Activated T-cell treated with anti-CD3 and anti-CD28 coated beads for 1 hour (primary cell): ENCODE measurements at places on chromosomes 13 and 19.

- DNase-seq, result no peak
These were observed 641 bp downstream of the SGTA start for GRCh38 chr19:2782329-2782935.

DNA sequence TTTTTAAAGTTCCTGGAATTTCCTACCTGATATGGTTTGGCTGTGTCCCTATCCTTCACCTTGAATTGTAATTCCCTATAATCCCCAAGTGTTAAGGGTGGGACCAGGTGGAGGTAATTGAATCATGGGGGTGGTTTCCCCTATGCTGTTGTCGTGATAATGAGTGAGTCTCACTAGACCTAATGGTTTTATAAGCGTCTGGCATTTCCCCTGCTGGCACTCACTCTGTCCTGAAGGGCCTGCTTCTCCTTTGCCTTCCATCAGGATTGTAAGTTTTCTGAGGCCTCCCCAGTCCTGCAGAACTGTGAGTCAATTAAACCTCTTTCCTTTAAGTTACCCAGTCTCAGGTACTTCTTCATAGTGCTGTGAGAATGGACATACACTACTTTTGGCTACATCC is 298.7 kb downstream of the HS6ST3 start:
- DNase-seq, result no peak

DNA sequence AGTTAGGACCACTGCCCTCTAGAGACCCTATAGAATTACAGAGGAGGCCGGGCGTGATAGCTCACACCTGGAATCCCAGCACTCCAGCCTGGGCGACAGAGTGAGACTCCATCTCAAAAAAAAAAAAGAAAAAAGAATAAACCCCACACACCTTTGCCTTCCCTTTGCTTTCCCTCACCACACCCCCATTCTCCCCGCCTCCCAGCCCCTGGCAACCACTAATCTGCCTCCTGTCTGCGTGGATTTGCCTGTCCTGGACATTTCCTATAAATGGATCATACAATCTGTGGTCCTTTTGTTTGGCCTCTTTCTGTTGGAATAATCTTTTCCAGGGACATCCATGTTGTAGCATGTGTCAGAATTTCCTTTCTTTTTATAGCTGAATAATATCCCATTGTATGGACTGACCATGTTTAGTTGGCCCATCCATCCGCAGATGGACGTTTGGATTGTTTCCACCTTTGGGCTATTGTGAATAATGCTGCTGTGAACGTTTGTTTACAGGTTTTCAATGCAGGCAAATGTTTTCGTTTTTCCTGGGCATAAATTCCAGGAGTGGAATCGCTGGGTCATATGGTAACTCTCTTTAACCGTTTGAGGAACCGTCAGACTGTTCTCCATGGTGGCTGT is 15.3 kb downstream of the NACC1 start:
- no peak for DNase-seq

DNA sequence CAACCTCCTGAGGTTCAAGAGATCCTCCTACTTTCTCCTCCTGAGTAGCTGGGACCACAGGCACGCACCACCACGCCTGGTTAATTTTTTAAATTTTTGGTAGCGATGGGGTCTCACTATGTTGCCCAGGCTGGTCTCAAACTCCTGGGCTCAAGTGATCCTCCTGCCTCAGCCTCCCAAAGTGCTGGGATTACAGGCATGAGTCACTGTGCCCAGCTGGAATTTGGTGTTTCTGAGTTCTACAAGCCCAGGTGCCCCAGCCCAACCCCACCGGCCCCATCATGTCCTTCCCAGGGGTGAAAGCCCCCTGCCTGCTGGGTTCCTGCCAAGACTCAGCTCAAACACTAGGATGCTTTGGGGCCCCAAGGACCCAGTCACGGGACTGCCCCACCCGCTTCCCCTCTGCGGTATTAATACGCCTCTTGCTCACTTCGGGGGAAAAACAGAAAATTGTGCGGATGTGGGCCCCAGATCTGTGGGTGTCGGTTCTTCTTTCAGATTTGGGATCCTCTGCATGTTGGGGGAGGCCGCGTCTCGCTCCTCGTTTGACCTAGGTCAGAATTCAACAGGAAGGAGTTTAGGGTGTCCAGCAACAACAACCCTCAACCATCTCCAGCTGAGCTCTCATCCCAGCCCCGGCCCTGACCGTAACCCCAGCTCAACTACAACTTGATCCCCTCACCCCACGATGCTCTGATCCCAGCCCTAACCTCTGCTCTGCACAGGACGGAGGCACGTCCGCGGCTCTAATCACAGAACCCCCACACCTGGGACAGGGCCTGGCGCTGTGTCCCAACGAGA is 3.7 kb upstream of the FCER2 start:
- DNase-seq, result peak; percentile 55

- DNase-seq, result no peak
These were observed 767.9 kb upstream of the SLITRK6 start for GRCh38 chr13:86567119-86567518.

- no peak for DNase-seq
These were observed 142.1 kb downstream of the GPC6 start for GRCh38 chr13:93368718-93369117.

GRCh38 chr19:54376610-54377285 is 12.0 kb upstream of the LAIR1 start:
- no peak for DNase-seq

DNA sequence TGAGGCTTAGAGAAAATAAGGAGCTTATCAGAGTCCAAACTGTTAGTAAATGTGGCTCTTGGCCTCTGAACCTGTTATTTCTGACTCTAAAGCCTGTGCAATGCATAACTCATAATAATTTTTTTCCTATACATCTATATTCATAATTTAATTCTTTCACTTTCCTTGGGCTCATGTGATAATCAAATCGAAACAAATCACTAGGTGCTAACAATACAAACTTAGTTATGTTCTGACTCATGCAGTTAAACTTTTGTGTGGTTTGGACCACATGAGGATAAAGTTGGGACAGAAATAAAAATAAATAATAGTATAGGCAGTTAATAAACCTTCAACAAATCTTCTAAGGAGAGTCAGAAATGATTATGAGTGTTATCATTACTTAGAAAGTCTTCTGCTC is 1629.0 kb downstream of the OLFM4 start:
- no peak for DNase-seq

- DNase-seq, result no peak
These were observed 347.9 kb downstream of the FGF9 start for GRCh38 chr13:22018836-22019210.

DNA sequence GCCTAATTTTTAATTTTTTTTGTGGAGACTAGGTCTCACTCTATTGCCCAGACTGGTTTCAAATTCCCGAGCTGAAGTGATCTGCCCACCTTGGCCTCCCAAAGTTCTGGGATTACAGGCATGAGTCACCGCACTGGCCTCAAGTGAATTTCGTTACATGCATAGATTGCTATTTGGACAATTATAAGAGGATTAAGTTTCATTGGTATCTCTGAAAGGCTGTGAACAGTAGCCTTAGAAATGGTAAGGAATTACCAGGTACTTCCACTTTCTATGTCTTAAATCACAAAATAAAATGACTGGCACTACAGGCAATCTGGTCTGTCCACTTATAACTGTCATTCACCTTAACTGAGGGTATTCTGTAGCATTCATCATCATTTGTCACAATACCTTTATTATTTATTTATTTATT is 2.9 kb upstream of the CCDC9 start:
- DNase-seq, result no peak

GRCh38 chr13:20901668-20902437 is 693 bp downstream of the XPO4 start:
- DNase-seq, result no peak

- no peak for DNase-seq
These were observed 19.7 kb upstream of the CLN5 start for GRCh38 chr13:76971851-76972829.

DNA sequence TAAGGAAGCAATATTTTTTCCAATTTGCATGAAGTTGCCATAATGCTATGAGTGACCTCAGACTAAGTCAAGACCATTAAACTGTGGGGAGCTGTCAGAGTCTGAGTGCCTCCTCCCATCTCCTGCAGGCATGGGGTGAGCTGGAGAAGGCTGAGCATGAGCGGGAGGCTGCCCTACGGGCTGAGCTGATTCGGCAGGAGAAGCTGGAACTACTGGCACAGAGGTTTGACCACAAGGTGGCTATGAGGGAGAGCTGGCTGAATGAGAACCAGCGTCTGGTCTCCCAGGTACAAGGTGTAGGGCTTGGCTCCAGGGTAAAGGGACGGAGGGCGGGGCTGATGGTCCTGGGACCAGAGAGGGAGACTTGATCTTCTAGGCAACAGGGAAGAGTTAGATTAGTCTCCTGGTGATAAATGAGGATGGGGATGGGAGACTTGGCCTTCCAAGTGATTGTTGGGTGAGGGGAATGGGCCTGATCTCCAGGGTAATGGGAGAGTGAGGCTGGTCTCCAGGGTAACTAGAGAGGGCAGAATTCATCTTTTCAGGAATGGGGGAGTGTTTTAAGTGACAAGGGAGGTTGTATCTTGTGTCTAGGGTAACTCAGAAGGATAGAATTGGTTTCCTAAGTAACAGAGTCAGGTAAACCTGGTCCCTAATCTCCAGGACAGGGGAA is 36.0 kb downstream of the SPTBN4 start:
- DNase-seq, result no peak

- DNase-seq, result no peak
These were observed 12.1 kb upstream of the FCGBP start for GRCh38 chr19:39946532-39946931.

GRCh38 chr13:40505196-40505595 is 161.2 kb downstream of the FOXO1 start:
- DNase-seq, result no peak

DNA sequence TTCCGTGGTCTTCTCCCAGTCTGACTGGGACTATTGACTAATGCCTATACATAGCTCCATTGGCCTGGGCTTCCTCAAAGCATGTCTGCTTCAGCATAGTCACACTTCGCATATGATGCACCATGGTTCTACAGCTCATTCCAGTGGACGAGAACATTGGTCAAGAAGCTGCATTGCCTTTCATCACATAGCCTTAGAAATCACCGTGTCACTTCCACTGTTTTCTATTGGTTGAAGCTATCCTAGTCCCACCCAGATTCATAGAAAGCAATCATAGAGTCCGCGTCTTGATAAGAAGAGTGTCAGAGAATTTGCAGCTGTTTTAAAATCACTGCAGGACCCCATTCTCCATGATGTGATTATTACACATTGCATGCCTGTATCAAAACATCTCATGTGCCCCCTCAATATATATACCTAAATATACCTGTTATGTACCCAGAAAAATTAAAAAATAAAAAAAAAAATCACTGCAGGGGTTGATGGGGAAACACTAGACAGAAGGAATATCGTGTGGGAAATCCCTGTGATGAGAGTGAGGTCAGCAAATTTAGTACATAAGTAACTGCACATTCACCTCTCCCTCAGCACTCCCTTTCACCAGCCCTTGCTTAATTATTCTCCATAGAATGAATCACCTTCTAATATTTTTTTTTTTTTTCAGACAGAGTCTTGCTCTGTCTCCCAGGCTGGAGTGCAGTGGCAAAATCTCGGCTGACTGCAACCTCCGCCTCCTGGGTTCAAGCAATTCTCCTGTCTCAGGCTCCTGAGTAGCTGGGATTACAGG is 2.2 kb upstream of the ARHGAP33 start:
- no peak for DNase-seq

GRCh38 chr19:4139614-4140236 is 13.7 kb upstream of the CREB3L3 start:
- DNase-seq, result peak; percentile 94

DNA sequence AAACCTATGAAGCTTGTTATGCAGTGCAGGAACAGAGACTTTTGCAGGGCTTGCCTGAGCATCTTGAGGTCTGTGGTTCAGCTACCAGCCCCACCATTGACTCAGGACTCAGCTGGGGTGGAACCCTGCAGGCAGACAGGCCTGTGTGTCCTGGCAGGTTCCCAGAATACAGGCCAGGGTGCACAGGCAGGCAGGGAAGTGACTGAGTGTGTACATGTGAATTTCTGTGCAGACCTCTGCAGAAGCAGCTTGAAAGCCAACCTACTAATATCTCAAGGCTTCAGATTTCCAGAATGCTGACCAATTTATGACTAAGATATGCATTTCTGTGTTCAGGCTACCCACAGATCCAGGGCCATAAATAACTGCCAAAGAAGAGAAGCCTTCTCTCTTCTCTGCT is 254.4 kb downstream of the DLEU7 start:
- DNase-seq, result no peak

DNA sequence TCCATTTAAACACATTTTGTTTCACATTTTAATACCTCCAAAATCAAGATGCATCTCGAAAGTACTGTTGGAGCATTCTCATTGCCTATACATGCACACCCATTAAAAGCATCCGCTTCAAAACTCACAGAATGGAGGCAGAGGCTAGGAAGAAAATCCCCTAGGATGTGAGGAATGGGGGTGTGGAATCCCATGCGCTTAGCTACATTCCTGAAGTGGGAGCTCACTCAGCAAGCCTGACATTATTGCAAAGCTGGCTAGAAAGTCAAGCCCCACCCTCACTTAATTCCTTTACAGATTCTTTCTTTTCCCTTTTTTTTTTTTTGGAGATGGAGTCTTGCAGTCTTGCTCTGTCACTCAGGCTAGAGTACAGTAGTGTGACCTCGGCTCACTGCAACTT is 4.6 kb upstream of the FAM32A start:
- DNase-seq, result no peak

GRCh38 chr13:106700439-106700838 is 132.5 kb upstream of the ARGLU1 start:
- DNase-seq, result no peak

GRCh38 chr13:21684576-21684975 is 13.7 kb downstream of the FGF9 start:
- no peak for DNase-seq
